ENCODE measurements at places on chromosomes 4 and X. TPM values are rescaled to one million over a fixed set of nuclear protein-coding genes. Genes with fewer than 3 reads are reported as not detected.

The PCDH7 gene
- total RNA-seq: 115 TPM

DNA sequence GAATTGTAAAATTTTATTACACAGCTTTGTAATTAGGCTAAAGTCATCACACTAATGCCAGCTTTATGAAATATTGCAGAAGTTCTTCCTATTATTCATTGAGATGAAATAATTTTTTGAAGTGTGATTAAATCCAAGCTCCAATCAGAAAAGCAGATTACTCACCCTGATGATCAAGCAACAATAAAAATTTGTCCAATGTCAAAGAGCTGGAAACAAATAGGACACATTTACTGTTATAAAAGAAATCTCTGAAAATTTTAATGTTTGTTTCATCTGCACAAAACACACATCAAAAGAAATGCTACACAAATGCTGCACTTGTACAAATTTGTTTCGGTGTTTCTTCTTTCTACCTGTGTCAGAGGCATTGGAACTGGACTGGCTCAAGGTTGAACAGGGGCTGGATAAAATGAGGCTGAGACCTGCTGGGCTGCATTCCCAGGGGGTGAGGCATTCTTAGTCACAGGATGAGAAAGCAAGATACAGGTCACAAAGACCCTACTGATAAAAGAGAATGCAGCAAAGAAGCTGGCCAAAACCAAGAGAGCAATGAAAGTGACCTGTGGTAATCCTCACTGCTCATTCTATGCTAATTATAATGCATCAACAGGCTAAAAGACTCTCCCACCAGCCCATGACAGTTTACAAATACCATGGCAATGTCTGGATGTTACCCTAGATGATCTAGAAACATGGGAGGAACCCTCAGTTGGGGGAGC, 78.3 kb downstream of the GASK1B start:
- DNase-seq: no peak

GRCh38 chr4:6896035-6896434, 13.6 kb upstream of the TBC1D14 start:
- DNase-seq: no peak

GRCh38 chr4:1250527-1250812, 1.5 kb upstream of the CTBP1 start:
- DNase-seq: no peak

GRCh38 chr4:121696581-121697461, at the start of gene ANXA5:
Gene ANXA5, minus strand, starts transcription at chr4:121696980. Its CDS starts 391 bp downstream, at chr4:121696589.
- DNase-seq: peak; percentile 81

DNA sequence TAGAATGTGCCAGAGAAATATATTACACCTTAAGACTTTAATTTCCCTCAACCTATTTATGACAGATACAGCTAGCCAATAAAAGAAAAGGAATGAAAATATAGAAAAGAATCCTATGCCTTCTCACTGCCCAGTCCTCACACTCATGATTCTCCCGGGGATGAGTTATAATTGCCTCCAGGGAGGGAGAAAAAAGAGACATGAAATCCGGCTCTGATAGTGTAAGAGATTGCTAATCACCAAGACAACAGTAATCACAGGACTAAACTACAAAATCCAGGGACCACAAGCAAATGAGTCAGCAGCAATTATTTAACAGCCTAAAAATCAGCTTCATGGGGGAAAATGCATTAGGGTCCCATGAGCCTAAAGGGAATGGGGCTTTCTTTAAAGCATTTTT, 95.9 kb upstream of the DUSP21 start:
- no peak for DNase-seq

GRCh38 chr4:185532293-185532692, 3.0 kb downstream of the PDLIM3 start:
- DNase-seq: no peak

DNA sequence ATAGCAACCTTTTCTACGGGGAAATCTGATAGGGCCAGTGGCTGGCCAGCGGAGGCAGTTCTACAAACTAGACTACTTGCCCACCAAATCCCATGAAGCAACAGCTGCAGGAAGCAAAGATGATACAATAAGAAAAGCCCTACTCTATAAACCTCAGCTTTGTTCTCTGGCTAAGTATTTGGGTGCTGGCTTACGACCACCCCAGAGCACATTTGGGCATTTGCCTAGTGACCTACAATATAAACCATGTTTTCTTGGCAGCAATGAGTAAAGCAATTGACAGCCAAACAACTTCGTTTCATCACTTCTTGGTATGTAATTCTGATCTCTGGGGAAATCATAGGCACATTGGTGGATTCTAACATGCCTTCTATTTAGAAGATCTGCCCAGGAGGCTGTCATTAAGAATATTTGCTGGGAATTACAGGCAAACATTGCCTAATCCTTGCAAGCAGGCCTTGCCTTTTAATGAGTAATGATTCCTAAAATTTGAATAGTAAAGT, 7.5 kb upstream of the LHFPL1 start:
- no peak for DNase-seq

Measured in occipital lobe (tissue), 3 donors.